T-helper 17 cell (primary cell): ENCODE measurements at places on chromosomes 11 and 22.

GRCh38 chr11:25961539-25961938 lies 370.4 kb upstream of the ANO3 start:
- no peak for DNase-seq

DNA sequence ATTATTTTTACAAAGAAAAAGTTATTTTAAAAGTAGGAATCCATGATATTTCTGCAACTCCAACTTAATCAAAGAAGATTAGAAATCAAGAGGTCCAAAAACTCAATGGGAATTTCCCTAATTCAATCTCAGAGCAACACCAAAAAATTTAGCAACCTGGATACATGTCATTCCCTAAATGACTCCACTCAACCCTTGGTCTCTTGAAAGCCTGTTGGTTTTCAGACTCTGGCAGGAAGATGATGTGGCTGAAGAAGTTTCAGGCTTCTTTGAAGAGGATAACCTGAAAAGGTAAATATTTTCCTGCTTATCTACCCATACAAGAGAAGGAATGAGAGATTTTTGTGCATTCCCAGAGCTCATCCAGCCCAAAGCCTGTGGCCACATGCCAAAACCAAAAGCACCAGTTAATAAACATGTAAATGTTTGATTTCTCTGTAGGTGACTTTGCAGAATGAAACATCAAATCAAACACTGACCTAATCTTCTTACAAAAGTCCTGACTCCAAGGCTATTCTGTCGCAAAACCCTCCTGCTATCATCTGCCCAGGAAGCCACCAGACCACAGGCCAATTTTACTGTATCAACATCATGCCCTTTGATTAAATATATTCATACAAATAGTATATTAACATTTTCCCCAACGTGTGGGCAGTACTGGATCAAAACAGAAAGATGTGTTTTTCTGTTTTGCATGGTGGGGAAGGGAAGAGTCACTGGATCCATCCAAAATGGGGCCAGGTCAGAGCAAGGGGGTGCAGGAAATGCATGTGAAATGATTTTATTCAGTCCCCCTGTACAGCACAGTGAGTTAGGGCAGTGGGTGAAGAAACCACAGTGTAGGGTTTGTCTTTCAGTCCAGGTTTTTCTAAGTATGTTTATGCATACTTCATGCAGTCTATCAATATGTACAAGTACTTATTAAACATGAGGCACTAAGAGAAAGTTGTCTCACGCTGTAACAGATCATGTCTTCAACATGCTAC lies 38.8 kb downstream of the SMCO4 start:
- DNase-seq: no peak

DNA sequence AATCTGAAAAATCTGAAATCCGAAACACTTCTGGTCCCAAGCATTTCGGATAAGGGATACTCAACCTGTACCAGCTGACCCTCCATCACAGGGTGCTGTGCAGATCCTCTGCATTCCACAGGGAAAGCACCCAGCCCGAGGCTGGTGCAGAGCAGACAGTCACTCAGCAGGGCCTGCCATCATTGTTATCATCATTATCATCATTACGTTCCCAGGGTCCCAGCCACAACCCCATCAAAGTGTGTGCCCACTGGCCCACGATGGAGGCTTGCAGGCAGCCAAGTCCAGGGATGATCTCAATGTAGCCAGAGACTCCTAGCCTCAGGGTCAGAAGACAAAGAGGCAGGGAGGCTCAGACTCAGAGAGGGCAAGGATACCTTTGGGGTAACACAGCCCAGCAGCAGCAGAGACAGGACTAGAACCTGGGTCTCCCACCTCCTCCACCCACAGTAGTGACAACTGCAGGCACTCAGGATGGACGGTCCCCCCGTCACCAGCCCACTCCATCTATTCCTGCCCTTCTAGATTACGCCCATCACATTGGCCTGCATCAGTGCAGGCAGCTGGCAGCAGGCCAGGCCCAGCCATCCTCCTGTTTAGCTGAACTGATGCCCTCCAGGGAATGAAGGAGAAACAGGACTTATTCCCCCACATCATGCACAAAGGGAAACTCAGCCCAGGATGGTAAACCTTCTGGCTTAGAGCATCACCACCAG lies 10.3 kb downstream of the GAL3ST1 start:
- DNase-seq: no peak

- no peak for DNase-seq
These were observed 452.0 kb upstream of the CCDC179 start for GRCh38 chr11:23311986-23312940.

DNA sequence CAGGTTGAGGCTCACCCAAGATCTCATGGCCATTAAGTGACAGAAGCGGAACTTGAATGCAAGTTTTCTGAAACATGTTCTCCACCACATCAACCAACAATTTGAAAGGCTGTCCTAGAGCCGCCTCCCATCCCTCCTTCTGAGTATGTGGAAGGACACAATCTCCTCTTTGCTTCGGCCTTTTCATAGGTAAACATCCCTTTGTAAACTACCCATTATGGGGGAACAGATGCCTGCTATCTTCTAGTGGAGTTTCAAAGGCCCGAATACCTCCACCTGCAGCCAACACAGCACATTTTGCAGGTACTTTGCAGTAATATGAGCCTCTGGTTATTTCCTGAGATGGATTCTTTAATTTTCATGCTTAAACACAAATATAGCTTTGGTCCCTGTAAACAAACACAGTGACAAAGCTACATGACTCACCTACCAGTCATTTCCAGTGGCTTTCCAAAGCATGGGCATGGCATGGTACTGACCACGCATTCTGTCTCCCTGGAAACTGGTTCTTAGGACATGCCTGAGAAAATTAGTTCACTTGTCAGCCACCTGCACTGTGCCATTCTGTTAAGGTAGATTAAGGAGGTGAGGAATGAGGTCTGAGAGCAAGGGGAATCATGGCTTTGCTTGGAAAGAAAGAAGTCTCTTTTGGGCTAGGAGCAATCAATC lies 60.2 kb downstream of the EHF start:
- no peak for DNase-seq

GRCh38 chr22:47064416-47064815 lies 302.0 kb downstream of the TBC1D22A start:
- no peak for DNase-seq

DNA sequence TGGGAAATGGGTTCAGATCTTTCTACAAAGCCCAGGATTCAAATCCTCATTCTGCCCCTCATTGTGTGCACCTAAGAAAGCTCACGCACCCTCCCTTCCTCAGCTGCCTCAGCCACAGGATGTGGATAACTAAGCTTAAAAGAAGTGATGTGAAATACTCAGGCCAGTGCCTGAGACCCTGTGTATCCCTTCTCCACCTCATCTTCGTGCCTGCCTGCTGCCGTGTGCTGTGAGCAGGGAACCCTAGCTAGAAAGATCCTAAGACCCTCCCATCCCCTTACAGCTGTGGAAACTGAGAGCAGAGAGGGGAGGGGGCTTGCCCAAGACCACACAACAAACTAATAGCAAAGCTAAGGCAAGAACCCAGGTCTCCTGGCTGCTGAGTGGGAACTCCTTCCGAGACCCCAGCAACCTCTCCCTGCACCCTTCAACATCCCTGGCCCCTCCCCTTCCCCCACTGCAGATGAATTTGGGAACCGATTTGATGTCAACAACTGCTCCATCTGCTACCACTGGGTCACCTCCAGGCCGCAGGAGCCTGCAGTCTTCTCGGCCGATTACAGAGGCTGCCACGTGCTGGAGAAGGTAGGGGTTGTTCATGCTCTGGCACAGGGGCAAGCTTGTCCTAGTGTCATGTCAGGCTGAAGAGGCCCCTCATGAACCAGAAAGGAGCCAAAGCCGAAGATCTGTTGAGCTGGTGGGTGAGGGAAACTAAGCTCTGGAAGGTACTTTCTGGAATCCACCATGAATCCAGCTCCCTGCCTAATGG lies 1.5 kb downstream of the ZP1 start:
- DNase-seq: no peak

GRCh38 chr11:134145715-134146114 lies 76.8 kb downstream of the JAM3 start:
- no peak for DNase-seq

GRCh38 chr22:49749227-49749626 lies 78.4 kb downstream of the BRD1 start:
- DNase-seq: no peak

DNA sequence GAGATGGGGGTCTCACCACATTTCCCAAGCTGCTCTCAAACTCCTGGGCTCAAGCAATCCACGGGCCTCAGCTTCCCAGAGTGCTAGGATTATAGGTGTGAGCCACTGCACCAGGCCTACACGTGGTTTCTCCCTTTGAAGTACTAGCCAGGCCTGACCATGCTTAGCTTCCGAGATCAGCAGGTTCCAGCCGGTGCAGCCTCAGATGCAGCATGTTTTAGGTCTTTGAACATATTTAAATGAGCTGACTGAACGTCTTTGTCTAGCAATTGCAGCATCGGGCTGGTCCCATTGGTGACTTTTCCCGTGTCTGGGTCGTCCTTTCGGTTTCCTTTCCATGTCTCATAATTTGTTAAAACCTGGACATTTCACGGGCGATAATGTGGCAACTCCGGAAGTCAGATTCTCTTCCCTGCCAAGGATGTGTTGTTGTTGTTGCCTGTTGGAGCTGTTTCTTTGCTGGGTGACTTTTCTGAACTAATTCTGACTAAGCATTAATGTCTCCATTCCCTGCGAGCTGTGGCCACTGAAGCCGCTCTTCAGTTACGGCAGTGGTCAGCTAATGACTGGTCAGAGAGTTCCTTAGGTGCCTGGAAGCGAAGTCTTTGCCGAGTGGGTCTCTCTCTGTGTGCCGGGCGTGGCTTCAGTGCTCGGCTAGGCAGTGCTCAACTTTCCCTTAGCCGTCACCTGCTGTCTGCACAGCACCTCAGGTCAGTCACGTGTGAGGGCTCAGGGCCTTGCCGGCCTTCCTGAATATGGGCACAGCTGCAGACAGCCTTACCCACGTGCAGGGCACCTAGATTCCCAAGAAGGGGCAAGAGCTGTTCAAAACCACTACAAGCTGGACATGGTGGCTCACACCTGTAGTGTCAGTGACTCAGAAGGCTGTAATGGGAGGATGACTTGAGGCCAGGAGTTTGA lies 3.8 kb upstream of the CYP2D6 start:
- DNase-seq: no peak

- peak; percentile 8 for DNase-seq
These were observed 71.7 kb downstream of the RAB38 start for GRCh38 chr11:88103337-88104206.

DNA sequence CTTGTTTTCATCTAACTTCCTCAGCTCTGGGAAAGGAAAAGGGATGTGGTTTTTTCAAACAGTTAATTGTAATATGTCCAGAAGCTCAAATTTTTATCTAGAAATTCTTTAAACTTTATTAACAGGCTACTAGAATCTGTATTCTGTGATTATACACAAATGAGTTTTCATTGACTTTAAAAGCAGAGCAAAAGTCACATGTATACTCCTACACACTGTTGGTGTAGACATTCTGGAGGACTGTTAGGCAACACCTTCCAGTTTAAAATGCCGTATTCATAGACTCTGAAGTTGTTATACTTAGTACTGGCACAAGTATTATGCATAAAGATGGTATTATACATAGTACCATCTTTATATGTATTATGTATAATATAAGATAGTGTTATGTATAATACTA lies 64.9 kb downstream of the SPECC1L start:
- no peak for DNase-seq

GRCh38 chr22:18120857-18121256 lies 10.2 kb downstream of the TUBA8 start:
- DNase-seq: no peak

DNA sequence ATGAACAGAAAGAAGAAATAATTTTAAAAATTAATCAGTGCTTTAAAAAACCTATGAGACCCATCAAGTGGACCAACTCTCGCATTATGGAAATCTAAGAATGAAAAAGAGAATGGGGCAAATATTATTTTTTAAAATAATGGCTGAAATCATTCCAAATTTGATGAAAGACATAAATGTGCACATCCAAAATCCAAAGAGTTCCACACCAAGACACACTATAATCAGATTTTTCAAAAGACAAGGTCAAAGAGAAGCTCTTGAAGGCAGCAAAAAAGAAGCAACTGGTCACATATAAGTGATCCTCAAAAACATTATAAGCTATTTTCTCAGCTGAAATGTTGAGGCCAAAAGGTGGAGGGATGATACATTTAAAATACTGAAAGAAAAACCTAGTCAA lies 85.3 kb downstream of the ARHGAP32 start:
- no peak for DNase-seq

GRCh38 chr22:36816636-36817524 lies at the start of gene PVALB:
Gene PVALB (minus strand): TSS chr22:36817035. CDS start chr22:36817005, 30 bp downstream.
- DNase-seq: no peak

DNA sequence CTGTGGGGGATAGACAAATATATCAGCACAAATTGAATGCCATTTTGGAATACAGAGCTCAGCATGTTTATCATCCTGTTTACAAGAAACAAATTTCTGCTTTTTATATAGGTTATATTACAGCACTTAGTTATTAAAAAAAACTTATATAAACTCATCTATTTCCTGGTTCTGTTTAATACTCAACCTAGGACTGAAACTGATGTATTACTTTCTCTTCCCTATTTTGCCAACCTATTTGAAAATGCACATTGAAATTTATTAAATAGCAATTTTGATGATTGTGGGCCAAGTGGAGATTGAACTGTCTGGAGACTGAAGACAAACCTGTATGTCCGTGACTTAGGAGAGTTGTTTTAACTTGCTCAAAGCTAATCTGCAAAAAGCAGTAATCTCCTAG lies 288.3 kb upstream of the ANO3 start:
- no peak for DNase-seq

DNA sequence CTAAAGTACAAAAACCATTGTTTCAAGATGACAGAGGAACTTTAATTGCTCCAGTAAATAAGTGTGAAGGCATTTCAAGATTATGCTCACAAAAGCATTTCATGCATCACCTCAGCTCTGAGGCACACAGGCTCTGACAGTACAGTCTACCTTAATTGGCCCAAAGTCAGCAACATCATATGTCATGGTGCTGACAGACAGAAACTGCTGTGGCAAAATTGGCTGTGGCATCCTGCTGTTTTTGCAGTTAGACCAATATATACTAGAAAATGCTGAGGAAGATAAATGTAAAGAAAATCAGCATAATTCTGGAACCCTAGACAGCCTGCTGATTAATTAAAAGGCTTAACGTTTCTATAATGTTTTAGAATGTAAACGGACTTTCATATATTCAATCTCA lies 34.9 kb upstream of the PPP2R1B start:
- DNase-seq: no peak

GRCh38 chr22:36589856-36590255 lies 60.9 kb upstream of the EIF3D start:
- no peak for DNase-seq

- DNase-seq: no peak
These were observed 65.3 kb downstream of the ST3GAL4 start for GRCh38 chr11:126420698-126421256.

DNA sequence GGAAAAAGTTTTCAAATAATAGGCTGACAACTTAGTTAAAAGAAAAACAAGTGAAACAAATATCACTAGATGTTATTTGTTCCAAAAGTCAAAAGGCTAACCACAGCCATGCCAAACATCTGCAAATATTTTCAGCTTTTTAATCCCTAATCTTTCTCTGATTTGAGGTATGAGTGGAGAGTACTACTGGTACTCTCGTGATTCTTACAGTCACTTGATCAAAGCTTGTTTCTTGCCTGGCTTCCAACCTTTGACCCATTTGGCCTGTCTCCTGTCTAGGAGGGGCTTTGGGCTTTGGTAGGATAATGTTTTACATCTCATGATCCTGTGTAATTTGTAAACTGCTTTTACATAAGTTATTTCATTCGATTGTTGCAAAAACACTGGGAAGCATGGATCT lies 301.8 kb upstream of the SORL1-AS1 start:
- no peak for DNase-seq
